ENCODE measurements at places on chromosomes 1 and 21. TPM values are rescaled to one million over a fixed set of nuclear protein-coding genes. Genes with fewer than 3 reads are reported as not detected.

The NTPCR gene
- 44.0 TPM for total RNA-seq

- peak; percentile 18 for ATAC-seq
Observed at GRCh38 chr1:172699111-172699510, 40.2 kb downstream of the FASLG start.

The PRAMEF4 gene
- total RNA-seq = not detected

DNA sequence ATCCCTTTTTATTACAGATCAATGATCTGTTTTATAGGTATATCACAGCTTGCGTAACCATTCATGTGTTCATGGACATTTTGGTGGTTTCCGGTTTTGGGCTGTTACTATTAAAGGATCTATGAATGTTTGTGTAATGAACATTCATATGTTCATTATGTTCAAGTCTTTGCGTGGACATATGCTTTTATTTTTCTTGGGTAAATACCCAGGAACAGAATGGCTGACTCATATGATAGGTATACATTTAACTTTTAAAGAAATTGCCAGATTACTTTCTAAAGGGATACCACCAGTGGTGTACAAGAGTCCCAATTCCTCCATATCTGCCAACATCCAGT lies 73.7 kb downstream of the SPATA46 start:
- no peak for ATAC-seq

GRCh38 chr1:235511470-235512240 lies 7.4 kb upstream of the B3GALNT2 start:
- peak; percentile 42 for ATAC-seq

- ATAC-seq = peak; percentile 40
Observed at GRCh38 chr1:197776351-197777105, 1.2 kb upstream of the DENND1B start.

Data from esophagus mucosa (tissue), 1 donor.